ENCODE measurements at places on chromosomes 3 and 15. TPM values are rescaled to one million over a fixed set of nuclear protein-coding genes. Genes with fewer than 3 reads are reported as not detected.

The PARP16 gene
- total RNA-seq, result 8.2 TPM

The DIS3L gene
- 23.8 TPM for total RNA-seq

The STOML1 gene
- 29.3 TPM for total RNA-seq

The AMIGO3 gene
- total RNA-seq, result 0.47 TPM

The TGM4 gene
- total RNA-seq, result not detected

The CISH gene
- total RNA-seq, result 55.2 TPM

The CTXN2 gene
- total RNA-seq, result not detected
